ENCODE measurements at places on chromosomes 2 and 18.

DNA sequence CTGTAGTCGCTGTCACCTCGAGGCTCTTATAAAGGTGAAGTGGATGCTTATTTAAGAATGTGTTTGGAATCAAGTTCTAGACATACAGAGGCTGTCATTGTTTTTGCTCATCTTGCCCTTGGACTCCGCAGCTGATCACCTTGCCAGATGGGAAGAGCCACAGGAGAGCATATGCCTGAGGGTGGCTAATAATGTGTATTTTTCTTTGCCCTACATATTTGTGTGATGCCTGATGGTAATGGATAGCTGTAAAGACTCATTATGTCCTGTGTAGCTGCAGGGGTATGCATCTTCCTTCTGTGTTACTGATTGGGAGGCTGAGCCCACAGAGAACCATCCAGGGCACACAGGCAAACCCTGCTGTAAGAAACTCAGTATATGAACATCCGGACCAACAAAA lies 61.7 kb downstream of the PRKCE start:
- DNase-seq: no peak

DNA sequence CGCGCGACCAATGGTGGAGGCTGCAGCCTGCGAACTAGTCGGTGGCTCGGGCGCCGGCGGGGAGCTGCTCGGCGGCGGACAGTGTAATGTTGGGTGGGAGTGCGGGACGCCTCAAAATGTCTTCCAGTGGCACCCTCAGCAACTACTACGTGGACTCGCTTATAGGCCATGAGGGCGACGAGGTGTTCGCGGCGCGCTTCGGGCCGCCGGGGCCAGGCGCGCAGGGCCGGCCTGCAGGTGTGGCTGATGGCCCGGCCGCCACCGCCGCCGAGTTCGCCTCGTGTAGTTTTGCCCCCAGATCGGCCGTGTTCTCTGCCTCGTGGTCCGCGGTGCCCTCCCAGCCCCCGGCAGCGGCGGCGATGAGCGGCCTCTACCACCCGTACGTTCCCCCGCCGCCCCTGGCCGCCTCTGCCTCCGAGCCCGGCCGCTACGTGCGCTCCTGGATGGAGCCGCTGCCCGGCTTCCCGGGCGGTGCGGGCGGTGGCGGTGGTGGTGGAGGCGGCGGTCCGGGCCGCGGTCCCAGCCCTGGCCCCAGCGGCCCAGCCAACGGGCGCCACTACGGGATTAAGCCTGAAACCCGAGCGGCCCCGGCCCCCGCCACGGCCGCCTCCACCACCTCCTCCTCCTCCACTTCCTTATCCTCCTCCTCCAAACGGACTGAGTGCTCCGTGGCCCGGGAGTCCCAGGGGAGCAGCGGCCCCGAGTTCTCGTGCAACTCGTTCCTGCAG lies at the start of gene HOXD9:
HOXD9 (plus strand) TSS at position 37 of the 728 bp plus-strand sequence; CDS start at position 87, 50 bp downstream.
- peak; percentile 19 for DNase-seq

GRCh38 chr2:65186872-65187851 lies 40.5 kb upstream of the ACTR2 start:
- peak; percentile 68 for DNase-seq

GRCh38 chr2:558879-559278 lies 118.3 kb downstream of the TMEM18 start:
- no peak for DNase-seq

DNA sequence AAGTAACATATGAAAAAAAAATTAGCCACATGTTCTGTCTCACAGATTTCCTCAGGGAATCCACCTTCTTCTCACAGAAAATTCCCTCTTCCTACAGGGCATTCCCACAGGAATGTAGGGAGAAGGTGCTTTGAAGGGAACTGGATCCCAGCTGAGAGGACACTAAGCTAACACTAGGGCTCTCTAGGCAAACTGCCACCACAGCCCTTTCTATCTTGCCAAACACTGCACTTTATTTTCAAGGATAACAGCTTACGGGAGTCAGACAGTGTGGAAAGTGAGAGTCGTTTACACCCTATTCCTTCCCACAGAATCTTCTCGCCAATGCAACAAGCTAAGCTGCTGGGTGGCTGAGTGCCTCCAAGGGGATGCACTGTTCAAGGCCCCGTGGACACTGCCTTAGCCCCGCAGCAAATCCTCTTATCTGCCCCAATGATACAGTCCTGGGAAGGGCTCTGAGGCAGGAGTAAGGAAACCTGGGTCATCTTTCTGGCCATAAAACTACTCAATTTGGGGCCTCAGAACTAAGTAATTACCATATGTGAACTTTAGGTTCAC lies 76.9 kb downstream of the CCDC93 start:
- no peak for DNase-seq

All from stimulated activated CD4-positive, alpha-beta T cell treated with anti-CD3 and anti-CD28 coated beads, Interleukin-4, amount 100 ng/mL, for 24 hours (primary cell).